ENCODE measurements at places on chromosomes 5 and 9. TPM values are rescaled to one million over a fixed set of nuclear protein-coding genes. Genes with fewer than 3 reads are reported as not detected.

DNA sequence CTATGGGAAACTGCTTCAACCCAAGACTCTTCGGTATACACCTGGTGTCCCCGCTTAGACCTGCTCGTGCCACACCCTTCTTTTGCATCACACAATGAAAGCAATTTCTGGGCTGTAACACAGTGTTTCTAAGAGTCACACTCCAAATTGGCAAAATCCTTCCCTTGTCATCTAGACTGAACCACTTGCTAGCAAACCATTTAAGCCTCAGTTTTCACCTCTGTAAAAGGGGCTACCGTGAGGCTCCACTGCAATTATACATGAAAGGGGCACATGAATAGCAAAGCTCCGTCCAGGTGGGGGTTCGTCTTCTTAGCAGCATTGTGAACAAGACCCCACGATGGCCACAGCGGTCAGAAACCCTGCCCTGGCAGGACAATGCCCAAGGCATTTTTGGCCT lies 166.8 kb downstream of the PAX5 start:
- DNase-seq = no peak

DNA sequence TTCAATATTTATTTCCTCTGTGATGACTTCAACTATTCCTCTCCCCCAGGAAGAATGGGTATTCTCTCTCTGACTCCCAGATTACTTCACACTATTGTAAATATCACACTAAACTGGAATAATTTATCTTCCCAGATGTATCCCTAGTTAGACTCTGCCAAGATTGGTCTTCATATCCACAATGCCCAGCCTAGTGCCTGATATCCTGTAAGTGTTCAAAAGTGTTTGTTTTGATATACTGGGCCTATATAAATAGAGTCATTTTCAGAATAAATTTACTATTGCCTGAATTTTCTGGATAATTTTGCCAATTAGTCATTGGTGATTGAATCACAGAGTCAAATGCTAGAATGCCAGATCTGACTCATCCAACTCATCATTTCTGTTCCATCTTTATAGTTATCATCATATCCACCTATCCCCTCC lies 143.7 kb upstream of the TNC start:
- no peak for DNase-seq

DNA sequence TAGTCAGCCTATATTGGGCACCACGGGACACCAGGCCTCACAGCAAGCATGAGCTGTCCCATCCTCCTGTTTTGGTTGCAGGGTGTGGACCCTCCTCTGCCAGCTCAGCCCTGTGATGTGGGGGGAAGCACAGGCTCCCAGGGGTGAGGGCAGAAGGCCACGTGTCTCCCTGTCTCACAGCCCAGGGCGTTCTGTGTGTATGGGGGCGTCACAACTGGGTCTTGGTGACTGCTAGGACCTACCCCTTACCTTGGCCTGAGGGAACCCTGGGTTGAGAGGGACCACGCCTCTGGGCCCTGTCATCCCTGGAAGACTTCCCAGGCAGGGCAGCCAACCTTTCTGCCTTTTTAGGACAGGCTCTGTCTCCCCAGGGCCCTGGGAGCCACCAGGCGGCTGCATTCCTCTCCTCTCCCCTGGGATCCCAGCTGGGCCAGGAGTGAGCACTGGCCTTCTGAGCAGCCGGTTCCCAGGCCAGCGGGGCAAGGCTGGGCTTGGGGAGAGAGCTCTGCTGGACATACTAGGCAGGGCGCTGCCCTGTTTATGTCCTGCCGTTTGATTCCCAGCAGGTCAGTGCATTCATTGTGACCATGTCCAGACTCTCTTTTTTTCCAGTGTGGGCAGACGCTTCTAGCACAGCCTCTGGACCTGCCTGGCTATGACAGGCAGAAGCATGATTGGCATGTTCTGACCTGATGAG lies 97.4 kb downstream of the DAB2IP start:
- peak; percentile 58 for DNase-seq

GRCh38 chr9:114834386-114834785 lies 28.5 kb upstream of the TNFSF15 start:
- DNase-seq = no peak

GRCh38 chr5:85671223-85671970 lies 946.3 kb upstream of the COX7C start:
- DNase-seq = no peak

GRCh38 chr9:121649476-121650216 lies 1.8 kb upstream of the DAB2IP start:
- no peak for DNase-seq

DNA sequence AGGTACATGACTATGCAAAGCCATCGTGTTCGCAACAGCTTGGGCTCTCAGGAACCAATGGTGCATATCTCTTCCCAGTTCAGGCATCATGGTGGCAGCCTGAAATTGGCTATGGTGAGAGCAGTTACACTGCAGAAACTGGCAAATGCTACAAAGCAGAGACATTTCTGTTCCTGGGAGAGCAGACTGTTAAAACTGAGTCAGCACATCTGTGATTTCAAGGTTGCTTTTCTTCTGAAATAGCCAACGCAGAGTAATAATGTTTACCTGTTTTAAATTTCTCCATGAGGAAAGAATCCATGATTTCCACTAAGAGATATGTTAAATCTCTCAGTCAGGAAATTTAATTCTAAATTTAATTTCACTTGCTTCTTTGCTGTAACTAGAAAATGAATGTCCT lies 47.8 kb downstream of the C7 start:
- no peak for DNase-seq

DNA sequence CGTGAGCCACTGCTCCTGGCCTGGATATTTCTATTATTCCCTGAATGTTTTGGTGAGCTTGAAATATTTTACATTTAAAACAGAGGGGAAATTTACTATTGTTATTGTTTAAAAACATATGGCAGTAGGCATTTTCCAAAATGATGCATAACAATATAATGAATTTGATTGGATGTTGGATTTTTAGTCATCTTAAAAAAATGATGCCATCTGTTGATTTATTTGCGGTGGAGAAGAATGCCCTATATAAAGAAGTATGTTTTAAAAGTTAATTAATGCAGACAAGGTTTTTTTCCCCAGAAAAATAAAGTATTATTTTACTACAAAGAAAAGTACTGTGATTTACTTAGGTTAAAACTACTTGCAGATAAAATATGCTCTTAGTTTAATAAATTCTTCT lies 33.4 kb upstream of the ARRDC3 start:
- DNase-seq = peak; percentile 26

GRCh38 chr5:19676895-19677294 lies 311.1 kb downstream of the CDH18 start:
- peak; percentile 14 for DNase-seq

DNA sequence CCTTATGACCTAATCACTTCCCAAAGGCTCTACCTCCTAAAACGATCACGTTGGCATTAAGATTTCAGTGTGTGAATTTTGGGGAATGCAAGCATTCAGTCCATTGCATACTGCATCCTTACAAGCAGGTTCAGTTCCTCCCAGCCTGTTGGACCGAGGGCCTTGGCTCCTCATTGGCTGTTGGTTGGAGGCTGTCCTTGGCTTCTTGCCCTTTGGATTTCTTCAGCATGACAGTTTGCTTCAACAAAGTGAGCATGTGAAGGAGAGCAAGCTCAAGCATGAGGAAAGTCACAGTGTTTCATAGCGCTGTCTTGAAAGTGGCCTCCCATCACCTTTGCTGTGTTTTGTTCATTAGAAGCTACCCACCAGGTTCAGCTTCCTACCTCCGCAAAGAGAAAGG lies 109.5 kb downstream of the GADD45G start:
- DNase-seq = peak; percentile 22

GRCh38 chr9:113990975-113991471 lies 87.1 kb downstream of the AMBP start:
- no peak for DNase-seq

- DNase-seq = peak; percentile 78
Observed at GRCh38 chr9:125541840-125542243, 165.2 kb downstream of the MAPKAP1 start.

DNA sequence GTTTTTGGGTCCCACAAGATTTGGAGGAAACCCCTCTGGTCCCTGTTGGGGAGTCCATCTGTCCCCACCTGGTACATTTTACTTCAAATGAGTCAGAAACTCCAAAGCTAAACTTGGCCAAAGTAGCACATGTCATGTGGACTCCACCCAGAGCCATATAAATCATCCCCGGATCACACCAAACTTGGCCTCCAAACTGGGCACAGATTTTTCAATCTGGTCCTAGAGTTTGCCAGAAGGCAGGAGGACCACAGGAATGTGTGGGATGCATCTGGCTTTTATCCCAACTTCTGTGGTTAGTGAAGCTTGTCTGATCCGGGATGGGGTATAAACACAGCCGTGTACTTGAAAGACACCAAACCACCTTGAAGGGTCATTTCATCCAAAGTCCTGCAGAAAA lies 66.3 kb downstream of the MAT2B start:
- DNase-seq = peak; percentile 98

DNA sequence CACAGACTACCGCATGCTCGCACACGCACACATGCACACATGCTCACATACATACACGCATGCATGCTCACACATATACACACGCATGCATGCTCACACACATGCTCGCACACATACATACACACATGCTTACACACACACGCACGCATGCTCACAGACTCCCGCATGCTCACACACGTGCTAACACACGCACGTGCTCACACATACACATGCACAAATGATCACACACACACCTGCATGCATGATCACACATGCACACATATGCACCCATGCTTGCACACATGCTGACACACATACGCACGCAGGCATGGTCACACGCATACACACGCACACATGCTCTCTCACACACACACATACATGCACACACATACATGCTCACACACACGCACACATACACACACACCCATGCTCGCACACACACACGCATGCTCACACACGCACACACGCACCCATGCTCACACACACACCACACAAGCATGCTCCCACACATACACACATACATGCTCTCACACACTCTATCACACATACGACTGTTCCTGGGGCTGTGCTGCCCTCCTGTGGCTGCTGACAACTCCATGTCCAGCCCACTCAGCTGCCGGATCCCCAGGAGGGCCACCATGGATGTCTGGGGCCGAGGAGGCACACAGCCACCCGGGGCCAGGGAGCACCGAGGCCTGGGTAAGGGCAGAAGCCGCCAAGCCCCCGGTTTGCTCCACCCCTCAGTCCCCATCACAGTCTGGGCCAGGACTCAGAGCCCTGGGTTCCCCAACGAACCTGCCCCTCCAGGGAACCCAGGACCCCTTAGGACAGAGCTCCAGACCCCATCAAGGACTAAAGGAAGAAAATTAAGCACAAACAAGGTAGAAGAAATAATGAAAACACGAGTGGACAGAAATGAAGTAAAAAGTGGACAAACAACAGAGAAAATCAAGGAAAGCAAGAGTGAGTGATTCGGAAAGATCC lies 31.4 kb upstream of the EGFL7 start:
- DNase-seq = peak; percentile 81

DNA sequence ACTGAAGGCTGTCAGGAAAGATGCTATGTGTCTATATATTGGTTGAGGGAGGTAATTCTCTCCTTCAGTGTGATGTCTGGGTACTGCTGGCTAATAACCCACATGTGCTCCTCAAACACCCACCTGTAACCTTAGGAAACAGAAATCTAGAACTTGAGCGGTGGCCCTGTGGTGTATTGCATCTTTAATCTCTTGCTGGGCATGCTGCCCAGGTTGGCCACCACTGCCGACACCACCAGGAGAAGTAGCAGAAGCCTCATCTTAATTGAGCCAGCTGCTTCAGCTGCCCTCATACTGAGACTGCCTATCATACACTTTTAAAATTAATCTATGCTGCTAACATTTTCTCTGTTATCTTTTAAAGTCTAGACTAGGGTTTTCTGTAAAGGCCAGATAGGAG lies 103.5 kb upstream of the C5orf63 start:
- DNase-seq = no peak

DNA sequence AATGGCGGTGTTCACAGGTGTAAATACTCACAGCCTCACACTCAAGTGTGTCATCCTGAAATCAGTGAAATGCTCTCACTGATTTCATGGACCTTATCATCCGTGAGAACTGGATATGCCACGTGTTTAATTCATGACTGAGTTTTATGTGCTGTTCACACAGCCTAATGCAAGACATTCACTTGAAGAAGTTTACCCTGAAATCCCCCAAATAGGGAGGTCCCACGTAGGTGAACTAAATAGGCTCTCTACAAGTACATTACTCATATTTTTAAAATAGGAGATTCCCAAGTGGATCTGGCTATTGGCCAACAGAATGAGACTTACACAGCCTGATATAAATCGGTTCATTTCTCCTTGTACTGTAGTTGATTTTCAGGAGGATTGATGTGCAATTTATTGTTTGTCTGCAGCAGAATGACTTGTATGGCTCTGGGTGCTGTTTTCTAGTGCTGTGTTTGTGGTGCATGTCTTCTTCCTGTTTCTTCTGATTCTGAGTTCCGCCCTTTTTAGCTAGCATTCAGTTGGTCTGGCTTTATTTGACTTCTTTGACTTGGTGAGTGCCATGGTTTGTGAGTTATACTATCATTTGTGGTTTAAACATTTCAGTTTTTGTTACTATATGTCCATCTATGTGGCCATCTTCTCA lies 25.1 kb downstream of the TRIO start:
- no peak for DNase-seq

- DNase-seq = no peak
Observed at GRCh38 chr5:115961381-115962238, 665 bp upstream of the LVRN start.

DNA sequence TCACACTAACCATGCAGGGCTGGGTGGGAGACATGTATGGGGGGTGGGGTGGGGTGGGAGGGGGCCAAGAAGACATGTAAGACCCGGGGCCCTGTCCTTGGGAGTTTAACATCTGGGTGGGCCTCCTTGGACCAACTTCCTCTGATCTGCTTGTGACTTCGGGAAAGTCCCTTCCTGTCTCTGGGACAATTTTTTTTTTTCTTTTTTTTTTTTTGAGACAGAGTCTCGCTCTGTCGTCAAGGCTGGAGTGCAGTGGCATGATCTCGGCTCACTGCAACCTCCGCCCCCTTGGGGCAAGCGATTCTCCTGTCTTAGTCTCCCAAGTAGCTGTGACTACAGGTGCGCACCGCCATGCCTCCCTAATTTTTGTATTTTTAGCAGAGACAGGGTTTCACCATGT lies 23.8 kb upstream of the IER5L start:
- no peak for DNase-seq

DNA sequence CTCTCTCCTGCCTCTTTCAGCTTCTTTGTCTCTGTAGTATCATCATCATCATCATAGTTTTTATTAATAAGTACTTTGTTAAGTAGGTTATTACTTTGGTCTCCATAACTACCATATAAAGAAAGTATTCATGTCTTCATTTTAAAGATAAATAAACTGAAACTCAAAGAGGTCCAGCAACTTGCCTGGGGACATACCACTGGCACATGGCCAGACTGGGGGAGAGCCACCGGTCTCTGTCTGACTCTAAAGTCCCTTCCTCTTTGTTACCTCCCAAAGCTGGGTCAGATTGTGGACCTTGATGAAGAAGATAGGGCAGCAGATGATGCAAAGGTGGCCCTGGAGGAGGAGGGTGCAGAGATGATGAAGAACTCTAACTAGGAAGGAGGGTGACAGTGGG lies 8.5 kb downstream of the CDX1 start:
- no peak for DNase-seq

- DNase-seq = no peak
Observed at GRCh38 chr5:143484601-143485000, 81.1 kb upstream of the NR3C1 start.

GRCh38 chr5:143361438-143361837 lies 42.0 kb downstream of the NR3C1 start:
- no peak for DNase-seq

The FAM174A gene
- 40.8 TPM for total RNA-seq

The IL3 gene
- not detected for total RNA-seq

The IL4 gene
- total RNA-seq = not detected

The ECSCR gene
- total RNA-seq = 1.8 TPM

The SPRY4 gene
- total RNA-seq = 1.9 TPM

The CDH6 gene
- total RNA-seq = not detected

The SLC24A2 gene
- total RNA-seq = not detected

The LOX gene
- total RNA-seq = 22.2 TPM

The MRRF gene
- 120 TPM for total RNA-seq

The IL5 gene
- not detected for total RNA-seq

The MSANTD3 gene
- total RNA-seq = 265 TPM
